NCI-H1105 (cell line): ENCODE measurements at places on chromosomes 12 and 14.
A peak's percentile ranks its signal among the peaks of the same experiment; 100 is the strongest.

GRCh38 chr14:100376751-100377171 lies 53.6 kb downstream of the SLC25A47 start:
- no peak for DNase-seq

GRCh38 chr12:38898001-38898684 lies 7.2 kb downstream of the CPNE8 start:
- DNase-seq, result no peak

- DNase-seq, result no peak
These were observed 157.5 kb downstream of the TMTC3 start for GRCh38 chr12:88299567-88300101.

GRCh38 chr12:24127919-24128721 lies 178.7 kb upstream of the SOX5 start:
- DNase-seq, result no peak

GRCh38 chr12:67716817-67717216 lies 68.3 kb downstream of the DYRK2 start:
- DNase-seq, result no peak

DNA sequence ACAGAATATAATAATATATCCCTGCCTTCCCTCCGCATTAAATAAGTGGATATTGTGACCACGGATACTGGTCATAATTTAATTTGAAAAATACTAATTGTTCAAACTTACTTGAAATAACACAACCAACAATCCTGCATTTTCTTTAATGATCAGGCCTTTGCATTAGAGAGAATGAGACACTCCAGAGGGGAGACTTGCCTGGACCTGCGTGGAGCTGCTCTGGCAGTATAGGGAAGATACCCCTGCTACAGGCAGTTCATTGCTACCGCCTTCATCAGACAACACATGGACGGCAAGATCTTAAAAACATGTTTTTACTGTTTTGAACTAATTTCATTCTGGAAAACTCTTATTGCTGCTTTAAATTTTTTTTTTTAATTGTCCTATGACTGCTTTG lies 211.0 kb upstream of the FAR2 start:
- peak; percentile 30 for DNase-seq

DNA sequence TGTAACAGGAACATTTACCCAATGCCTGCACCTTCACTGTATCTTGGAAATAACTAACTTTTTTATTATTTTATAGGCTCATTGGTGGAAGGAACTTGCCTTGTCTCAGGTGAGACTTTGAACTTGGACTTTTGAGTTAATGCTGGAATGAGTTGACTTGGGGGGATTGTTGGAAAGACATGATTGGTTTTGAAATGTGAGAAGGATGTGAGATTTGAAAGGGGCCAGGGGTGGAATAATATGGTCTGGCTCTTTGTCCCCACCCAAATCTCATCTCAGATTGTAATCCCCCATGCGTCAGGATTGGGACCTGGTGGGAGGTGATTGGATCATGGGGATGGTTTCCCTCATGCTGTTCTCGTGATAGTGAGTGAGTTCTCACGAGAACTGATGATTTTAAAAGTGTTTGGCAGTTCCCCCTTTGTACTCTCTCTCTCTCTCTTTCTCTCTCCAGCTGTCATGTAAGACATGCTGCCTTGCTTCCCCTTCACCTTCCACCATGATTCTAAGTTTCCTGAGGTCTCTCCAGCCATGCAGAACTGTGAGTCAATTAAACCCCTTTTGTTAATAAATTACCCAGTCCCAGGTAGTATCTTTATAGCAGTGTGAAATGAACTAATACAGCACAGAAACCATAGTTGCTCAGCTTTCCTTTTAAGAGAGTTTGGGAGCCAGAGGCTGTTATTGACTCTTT lies 244.1 kb downstream of the BTG1 start:
- DNase-seq, result no peak

- DNase-seq, result no peak
These were observed 1.1 kb upstream of the CLEC2D start for GRCh38 chr12:9668161-9669018.

GRCh38 chr12:31991146-31991545 lies 31.9 kb downstream of the RESF1 start:
- no peak for DNase-seq

GRCh38 chr12:22709292-22709691 lies 84.3 kb downstream of the ETNK1 start:
- DNase-seq, result peak; percentile 5

DNA sequence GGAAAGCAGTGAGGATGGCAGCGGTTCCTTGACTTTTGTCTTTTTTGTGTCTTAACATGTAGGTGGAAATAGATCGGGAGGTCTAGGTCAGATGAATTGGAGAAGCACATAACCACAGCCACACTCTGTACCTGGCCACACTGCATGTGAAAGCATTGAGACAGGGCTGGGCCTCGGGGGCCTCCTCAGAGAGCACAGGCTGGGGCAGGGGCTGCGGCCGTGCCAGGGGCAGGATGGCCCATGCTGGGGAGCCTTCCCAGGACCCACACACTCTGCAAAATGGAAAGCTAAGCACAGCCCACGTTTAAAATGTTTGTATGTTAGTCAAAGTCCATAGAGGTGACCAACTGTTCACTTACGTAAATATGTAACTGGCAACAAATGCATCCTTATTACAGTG lies 76.7 kb downstream of the PIWIL1 start:
- DNase-seq, result no peak

GRCh38 chr14:66135831-66136230 lies 350.3 kb upstream of the CCDC196 start:
- DNase-seq, result no peak

- DNase-seq, result no peak
These were observed 1.4 kb upstream of the FBXL14 start for GRCh38 chr12:1595690-1596347.

- DNase-seq, result no peak
These were observed 22.5 kb downstream of the SLC38A6 start for GRCh38 chr14:61003571-61003970.

GRCh38 chr14:55301437-55302121 lies 30.4 kb downstream of the FBXO34 start:
- no peak for DNase-seq

DNA sequence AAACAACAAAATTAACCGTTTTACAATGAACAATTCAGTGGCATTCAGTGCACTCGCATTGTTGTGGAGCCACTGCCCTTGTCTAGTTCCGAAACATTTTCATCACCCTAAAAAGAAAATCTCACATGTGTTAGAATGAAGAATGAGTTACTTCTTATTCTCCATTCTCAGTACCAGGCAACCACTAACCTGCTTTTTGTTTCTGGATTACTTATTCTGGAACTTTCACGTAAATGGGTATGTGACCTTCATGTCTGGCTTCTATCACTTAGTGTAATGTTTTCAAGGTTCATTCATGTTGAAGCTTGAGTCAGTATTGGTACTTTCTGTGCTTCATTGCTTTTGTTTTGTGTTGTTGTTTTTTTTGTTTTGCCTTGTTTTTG lies 15.6 kb downstream of the RCOR1 start:
- DNase-seq, result no peak

- peak; percentile 12 for DNase-seq
These were observed 57.9 kb downstream of the RERG start for GRCh38 chr12:15163030-15163976.

- DNase-seq, result no peak
These were observed 25.0 kb upstream of the SYCP3 start for GRCh38 chr12:101764051-101764792.

DNA sequence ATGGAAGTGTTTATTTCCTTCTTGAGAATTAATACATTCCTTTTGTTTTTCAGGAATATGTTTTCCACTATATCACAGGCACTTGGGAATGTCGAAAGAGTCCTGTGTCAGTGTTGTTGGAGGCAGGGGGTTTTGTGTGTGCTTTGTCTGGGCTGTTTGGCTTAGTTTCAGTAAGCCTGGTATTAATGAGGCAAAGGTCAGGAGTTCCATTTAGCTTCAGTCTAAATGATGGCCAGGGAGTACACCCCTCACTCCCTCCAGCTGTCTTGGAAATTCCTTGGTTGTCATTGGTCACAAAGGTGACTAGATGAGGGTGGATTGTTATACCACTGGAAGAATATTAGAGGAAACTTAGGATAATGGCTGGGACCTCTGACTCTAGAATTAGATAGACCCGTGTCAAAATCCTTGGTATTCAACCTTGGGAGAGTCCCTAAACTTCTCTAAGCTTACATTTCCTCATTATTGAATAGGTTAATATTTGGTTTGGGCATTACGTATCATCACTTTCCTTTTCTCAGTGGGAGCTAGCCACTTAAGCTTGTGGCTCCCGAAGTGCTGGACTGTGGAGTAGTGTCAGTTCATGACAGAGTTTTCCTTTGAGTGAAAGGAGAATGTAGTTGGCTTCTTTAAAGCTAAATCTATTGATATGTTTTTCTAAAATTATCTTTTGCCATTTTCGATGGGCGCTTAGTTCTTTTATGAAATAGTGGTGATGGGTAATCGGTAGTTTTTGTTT lies 5.2 kb downstream of the FRS2 start:
- DNase-seq, result no peak

GRCh38 chr12:26691234-26691970 lies 141.6 kb downstream of the ITPR2 start:
- no peak for DNase-seq

DNA sequence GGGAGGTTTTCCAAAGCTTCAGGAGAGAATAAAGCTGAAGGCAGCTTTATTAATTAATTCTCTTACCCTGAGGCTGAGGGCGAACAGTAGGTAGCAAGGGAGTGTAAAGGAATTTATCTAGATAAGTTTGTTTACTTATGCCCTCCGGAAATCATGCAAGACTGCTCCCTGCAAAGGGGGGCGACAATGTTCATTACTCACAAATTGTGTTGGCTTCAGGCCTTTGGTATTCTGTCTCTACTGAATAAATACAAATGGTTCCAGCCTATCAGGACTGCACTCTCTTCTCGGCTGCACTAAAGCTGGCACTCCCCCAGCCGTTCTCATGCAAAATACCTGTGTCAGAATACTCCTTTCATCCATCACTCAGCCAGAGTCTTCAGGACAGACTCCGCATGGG lies 120.8 kb downstream of the PPHLN1 start:
- no peak for DNase-seq

- DNase-seq, result no peak
These were observed 805.4 kb downstream of the VRK1 start for GRCh38 chr14:97602438-97603117.

GRCh38 chr12:53452159-53453077 lies 516 bp downstream of the PCBP2 start:
- DNase-seq, result peak; percentile 38

GRCh38 chr12:115210533-115211252 lies 526.7 kb upstream of the TBX3 start:
- no peak for DNase-seq

GRCh38 chr12:93140801-93141200 lies 211.7 kb upstream of the EEA1 start:
- no peak for DNase-seq

DNA sequence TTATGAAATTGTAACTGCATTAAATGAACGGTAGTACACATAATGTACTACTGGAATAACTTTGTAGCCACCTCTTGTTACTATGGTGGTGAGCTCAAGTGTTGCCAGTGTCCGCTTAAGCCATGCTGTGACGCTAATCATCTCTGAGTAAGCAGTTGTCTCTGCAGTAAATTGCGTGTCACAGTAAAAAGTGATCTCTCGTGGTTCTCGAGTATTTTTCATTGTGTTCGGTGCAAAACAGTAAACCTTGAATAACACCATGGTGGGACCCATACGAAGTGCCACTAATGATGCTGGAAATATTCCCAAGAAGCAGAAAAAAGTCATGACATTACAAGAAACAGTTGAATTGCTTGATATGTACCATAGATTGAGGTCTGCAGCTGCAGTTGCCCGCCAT lies 524.8 kb downstream of the SOX5 start:
- DNase-seq, result no peak

- DNase-seq, result peak; percentile 50
These were observed 70.1 kb downstream of the SLC6A15 start for GRCh38 chr12:84842406-84843013.

- DNase-seq, result no peak
These were observed 6.4 kb downstream of the TRIP11 start for GRCh38 chr14:92033433-92033832.

DNA sequence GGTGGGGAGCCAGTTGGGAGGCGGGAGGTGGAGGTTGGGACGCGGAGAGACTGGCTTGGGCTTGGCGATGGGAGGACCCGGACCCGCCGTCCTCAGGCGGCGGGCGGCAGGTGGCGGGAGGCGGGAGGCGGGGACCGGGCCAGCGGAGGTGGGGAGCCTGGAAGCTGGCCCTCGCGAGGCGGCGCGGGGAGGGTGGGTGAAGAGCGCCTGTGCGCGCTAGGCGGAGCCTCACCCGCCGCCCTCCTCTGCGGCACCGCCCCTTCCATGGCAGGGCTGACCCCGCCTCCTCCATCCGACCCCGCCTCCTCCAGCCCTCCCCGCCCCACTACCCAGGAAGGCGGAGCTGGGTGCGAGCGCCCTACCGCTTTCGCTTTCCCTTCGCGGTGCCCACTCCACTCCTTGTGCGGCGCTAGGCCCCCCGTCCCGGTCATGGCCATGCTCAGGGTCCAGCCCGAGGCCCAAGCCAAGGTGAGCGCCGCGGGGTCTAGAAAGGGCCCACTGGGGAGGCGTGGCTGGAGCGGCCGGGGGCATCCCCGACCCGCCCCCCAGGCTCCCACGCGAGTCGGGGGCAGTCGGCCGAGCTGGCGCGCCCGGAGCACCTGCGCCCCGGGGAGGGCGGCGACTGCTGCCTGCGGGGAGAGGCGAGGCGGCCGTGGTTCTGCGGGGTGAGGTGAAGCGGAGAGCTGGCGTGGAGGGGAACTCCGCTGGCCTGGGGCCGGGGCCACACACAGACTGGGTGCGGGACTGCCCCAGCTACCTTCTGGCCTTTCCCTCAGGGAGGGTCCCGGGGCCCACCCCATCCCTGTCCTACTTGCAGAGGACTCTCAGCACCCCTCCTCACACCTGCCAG lies at the start of gene PSME1:
Gene PSME1, plus strand, starts transcription at position 361 of the 850 bp plus-strand sequence. Its CDS starts 69 bp downstream, at position 430.
- DNase-seq, result peak; percentile 94

DNA sequence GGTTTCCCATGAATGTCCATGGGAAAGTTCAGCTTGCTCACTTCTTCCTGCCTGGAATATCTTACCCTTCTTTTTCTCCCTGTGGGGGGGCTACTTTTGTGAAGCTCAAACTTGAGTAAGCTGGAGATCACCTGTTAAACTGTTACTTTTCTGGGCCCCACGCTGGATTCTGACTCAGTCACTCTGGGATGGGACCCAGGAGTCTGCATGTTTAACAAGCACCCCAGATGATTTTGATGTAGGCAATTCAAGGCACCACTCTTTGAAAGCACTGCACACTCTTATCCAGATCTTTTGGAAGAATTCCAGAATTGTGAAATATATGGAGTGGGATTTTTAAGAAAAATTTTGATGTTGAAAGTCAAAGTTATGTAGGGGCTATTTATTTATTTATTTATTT lies 46.3 kb upstream of the IGF1 start:
- DNase-seq, result no peak
